NCI-H1930 (cell line): ENCODE measurements at places on chromosomes 5 and 9.

GRCh38 chr5:132556763-132557477 lies at the start of gene RAD50:
TSS of gene RAD50 (plus strand) at chr5:132556977. CDS start at chr5:132557325, 348 bp downstream.
- DNase-seq = peak; percentile 82

GRCh38 chr9:99040911-99041582 lies 63.9 kb upstream of the TGFBR1 start:
- no peak for DNase-seq

DNA sequence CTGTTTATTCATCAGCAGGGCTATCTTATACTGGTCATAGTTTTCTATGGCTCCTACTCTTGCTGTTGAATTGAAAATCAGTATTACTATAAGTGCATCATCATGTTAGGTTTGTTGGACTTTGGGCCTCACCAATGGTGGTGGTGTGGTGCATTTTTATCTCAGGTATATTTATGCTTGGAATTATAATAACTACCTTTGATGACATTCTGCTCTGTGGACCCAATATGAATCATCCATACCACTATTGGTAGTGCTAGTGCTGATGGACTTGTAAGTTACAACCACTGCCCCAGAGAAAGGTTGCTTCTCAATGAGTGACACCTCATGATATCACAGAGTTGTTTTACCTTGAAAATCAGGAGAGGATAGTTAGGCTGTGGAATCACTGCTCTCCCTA lies 28.0 kb downstream of the IL9 start:
- no peak for DNase-seq

DNA sequence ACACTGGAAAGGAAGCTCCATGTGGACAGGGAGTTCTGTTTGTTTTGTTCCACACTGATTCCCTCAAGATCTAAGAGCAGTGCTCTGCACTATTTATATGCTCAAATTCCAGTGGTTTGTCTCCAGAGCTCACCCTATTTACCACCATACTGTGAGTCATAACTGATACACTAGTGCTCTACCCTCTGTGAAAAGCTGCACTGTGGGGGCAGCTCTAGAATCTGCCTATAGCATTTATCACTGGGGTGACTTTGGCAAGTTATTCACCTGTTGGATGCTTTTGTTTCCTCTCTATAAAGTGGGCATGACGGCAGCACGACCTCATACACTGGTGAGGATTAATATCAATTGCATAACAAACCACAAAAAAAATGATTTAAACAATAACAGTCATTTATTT lies 307.8 kb downstream of the NR2F1-AS1 start:
- DNase-seq = no peak

DNA sequence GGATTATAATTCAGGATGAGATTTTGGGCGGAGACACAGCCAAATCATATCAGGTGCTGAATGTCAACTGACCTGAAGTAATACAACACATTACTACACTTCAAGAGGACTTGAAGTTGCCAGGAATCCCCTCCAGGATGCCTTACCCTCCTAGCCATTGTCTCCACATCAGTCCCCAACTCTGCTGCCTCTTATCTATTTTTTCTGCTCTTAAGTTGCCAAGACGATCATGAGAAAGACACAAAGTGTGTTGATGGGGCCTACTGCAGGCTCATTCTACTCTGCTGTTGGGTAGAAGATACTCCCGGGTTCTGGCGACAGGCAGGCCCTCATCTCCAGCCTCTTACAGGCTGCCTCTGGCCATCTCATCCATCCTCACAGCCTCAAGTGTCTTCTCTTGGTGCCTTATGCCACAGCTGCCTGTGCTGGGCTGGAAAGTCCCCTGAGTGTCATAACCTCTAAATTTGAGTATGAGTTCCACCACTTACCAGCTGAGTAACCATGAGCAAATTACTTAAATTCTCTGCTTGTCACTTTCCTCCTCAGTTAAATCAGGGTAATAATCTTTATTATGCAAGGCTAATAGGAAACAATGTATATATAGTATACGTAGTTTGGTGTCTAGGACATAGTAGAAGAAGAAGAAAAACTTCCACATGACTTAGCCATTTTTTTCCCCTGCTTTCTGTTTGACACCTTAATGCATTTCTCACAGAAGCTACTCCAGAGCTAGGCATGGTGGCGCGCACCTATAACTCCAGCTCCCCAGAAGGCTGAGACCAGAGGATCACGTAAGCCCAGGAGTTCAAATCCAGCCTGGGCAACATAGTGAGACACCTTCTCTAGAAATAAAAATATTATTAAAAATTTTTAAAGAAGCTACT lies 73.0 kb upstream of the SNX2 start:
- DNase-seq = no peak

- DNase-seq = no peak
Measured at GRCh38 chr5:170631466-170632195, 127.8 kb downstream of the KCNIP1 start.

- DNase-seq = no peak
Measured at GRCh38 chr9:125815568-125815967, 68.4 kb downstream of the PBX3 start.

- DNase-seq = no peak
Measured at GRCh38 chr9:122040561-122041242, 52.4 kb downstream of the TTLL11 start.

GRCh38 chr5:168401226-168401625 lies 85.0 kb upstream of the RARS1 start:
- DNase-seq = no peak

GRCh38 chr5:83857341-83857740 lies 136.7 kb upstream of the HAPLN1 start:
- no peak for DNase-seq

GRCh38 chr9:89383030-89383720 lies 64.9 kb downstream of the SECISBP2 start:
- no peak for DNase-seq

DNA sequence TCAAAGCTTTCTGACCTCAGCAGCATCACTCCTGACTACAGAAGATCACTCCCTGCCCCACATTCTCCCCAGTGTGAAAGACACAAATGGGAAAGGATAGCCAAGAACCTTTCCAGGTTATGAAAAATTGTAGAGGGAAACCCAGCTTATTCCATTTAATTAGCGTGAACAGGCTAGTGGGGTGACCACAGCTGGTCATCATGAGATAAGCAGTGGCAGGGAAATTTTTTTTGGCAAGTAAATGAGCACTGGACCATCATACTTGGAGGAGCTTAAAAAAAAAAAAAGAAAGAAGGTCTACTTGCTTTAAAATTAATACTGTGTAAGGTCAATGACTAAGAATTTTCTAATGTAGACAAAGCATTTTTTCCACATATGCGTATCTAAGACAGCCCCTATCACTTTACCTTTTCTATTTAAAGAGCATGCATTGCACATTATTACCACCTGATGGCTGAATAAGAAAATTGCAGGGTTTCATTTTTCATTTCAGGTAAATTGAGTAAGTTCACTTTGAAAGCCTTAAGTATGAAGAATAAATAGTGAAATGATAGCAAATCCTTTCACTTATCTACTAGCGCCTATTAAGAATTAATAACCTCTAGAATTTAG lies 123.6 kb downstream of the ELAVL2 start:
- DNase-seq = no peak

DNA sequence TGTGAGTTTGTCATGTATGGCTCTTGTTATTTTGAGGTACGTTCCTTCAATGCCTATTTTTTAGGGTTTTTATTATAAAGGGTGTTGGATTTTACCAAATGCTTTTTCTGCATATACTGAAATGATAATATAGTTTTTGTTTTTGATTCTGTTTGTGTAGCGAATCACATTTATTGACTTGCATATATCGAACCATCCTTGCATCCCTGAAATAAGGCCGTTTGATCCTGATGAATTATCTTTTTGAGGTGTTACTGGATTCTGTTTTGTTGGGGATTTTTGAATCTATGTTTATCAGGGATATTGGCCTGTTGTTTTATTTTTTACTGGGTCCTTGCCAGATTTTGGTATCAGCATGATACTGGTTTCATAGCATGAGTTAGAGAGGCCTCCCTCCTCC lies 25.9 kb downstream of the SELENOP start:
- DNase-seq = no peak

DNA sequence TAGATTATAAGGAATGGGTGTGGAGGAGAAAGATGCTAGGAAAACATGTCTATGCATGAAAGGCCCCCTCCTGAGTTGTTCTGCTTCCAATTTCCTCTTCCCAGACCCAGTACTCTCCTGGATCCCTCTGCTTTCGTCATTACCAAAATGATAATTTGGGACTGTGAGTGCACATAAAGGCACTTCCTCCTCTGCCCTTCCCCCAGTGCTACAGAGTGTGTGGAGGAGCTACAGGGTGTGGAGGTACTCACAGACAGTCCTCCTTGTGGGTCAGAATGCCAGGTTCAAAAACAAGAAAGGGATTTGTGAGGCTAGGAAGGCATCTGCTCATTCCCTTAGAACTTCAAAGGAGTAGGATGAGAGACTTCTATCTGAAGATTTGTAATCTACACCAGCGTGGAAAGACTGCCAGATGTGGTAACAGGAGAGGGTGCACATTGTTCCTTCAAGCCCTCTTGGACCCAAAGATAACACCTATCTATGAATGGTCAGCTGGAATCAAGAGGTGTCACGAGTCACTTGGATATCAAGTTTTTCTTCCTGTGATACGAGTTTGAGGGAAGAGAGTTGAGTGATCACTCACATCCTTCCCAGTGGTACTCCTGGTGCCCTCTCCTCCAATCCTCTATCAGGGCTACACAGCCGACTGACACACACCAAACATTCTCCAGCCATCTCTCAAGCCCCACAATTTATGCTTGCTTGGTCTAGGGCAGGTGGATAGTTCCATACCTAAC lies 201.1 kb downstream of the EPB41L4A start:
- DNase-seq = no peak

- DNase-seq = no peak
Measured at GRCh38 chr9:31137176-31138160, 1247.0 kb upstream of the ACO1 start.

DNA sequence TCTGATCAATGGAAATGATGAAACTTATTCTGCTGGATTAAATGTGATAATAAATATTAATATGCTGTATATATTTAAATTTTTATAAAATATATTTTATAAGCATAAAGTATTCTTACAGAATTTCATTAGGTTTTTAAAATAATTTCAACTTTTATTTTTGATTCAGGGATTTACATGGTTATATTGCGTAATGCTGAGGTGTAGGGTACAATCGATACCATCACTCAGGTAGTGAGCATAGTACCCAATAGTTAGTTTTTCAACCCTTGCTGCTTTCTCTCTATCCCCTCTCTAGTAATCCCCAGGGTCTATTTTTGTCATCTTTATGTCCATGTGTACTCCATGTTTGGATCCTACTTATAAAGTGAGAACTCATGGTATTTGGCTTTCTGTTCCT lies 5.7 kb downstream of the TLR4 start:
- DNase-seq = no peak
